ENCODE measurements at places on chromosomes 7 and 10.

DNA sequence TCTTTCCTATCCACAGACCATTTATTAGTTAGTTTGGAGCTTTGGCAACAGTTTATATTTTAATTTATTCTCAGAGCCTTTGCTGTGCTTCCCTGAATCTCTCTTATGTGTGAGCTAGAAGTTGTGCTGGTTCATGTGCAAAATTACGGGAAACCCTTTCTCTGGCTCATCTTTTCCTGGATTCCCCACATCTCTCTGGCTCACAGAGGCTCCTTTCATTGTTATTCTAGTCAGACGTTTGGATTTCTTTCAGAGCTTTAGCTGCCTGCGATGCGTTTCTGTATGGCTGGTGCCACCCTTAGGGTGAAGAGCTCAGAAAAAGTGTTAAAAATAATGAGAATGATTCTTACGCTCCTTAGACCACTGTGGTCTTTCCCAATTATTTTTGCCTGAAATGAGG lies 53.3 kb downstream of the TPST1 start:
- DNase-seq = no peak

DNA sequence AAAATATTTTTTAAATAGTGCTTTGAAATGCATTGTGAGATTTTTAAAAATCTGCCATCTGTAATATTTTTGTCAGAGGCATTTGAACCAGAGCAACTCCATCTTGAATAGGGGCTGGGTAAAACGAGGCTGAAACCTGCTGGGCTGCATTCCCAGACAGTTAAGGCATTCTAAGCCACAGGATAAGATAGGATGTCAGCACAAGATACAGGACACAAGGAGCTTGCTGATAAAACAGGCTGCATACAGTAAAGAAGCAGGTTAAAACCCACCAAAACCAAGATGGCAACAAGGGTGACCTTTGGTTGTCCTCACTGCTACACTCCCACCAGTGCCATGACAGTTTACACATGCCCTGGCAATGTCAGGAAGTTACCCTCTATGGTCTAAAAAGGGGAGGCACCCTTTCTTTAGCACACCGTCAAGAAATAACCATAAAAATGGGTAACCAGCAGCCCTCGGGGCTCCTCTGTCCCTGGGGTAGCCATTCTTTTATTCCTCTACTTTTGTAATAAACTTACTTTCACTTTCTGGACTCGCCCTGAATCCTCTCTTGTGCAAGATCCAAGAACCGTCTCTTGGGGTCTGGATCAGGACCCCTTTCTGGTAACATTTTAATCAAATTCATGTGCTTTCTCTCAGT lies 273.7 kb downstream of the SEMA3D start:
- no peak for DNase-seq

GRCh38 chr7:128402356-128402755 lies 7.4 kb downstream of the IMPDH1 start:
- no peak for DNase-seq

DNA sequence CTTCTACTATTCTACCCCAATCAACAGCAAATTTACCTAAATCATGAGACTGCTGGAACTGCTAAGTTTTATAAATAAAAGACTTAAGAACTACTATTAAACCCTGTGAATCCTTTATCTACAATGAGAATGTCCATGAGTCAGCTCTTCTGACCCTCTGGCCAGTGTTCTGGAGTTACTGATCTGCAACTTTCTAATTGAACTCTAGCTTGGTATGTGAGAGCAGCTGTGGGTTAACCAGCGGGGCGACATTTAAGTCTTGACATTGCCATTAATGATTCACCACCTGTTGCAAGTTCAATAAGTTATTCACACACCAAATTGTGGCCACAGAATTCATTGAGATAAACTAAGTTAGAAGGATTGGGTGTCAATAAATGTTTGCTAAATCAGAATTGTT lies 359.8 kb downstream of the PCDH15 start:
- DNase-seq = no peak

DNA sequence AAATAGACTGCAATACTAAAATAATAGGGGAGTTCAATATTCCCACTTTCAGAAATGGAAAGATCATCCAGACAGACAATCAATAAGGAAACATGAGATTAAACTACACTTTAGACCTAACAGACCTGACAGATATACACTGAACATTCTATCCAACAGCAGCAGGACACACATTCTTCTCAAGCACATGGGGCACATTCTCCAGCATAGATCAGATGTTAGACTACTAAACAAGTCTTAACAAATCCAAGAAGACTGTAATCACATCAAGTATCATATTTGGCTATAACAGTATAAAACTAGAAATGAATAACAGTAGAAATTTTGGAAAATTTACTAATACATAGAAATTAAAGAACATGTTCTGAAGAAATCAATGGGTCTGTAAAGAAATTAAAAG lies 458.9 kb upstream of the ANKRD30A start:
- no peak for DNase-seq

DNA sequence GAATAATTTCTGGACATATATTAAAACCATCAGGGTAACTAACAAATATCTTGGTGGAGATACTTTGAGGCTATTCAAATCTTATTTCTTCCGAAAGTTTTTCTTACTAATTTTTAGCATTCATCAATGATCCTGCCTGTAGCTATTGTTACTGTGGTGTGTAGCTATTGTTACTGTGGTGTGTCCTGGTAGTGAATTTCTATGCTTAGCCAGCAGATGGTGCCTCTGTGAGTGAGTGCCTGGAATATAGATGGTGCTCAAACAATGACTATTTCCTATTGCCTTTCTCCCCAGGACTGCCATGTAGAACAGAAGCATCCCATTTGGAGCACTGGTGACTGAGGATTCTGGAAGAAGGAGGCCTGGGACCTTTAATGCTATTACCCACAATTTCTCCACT lies 245.7 kb downstream of the CCSER2 start:
- DNase-seq = no peak

DNA sequence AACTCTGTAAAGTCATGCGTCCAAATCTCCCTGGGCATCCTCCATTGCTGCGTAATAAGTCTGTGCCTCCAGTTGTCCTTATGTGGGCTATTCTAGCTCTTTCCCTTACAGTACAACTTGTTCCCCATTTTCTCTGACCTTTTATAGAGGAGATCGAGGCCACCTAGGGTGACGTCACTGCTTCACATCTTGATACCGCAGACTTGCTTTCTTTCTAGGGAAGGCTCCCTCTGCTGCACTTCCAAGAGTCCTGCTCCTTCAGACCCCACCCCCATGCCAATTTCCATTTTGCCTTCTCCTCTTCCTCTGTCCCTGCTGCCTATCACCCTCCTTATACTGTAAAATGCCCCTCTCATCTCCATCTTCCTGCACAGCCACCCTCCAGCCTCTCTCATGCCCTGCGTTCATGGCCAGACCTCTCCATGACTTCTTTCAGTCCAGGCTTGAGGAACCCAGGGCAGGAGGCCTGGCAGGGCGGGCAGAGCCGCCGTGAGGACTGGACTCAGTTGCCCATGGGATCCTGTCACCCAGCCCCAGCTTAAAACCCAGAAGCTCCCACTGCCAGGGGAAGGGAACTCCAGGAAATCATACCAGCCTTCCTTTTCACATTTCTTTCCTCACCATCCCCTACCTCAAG lies 57.5 kb downstream of the CAMK1D start:
- no peak for DNase-seq

- DNase-seq = no peak
These were observed 470.1 kb upstream of the NRP1 start for GRCh38 chr10:33804584-33804983.

- DNase-seq = no peak
These were observed 2.0 kb downstream of the THSD7A start for GRCh38 chr7:11829954-11830353.

GRCh38 chr10:6498771-6499170 lies 81.3 kb downstream of the PRKCQ start:
- DNase-seq = no peak

DNA sequence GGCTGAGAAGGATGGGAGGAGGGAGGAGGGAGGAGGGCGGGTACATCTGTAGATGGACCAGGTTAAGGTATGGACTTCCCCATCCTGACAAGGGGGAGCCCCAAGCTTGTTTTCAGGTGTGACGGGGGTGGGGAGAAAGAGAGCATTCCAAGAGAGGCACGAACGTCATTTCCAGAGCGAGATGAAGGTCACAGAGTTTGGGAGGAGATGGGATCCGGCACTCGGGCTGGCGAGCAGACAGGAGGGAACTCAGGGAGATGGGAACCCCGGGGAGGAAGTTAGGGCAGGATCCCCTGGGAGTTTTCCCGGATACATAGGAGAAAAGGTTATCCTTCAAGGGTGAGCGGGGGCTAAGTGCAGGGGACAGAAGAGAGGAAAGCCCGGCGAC lies 118.8 kb downstream of the CUX1 start:
- DNase-seq = no peak

DNA sequence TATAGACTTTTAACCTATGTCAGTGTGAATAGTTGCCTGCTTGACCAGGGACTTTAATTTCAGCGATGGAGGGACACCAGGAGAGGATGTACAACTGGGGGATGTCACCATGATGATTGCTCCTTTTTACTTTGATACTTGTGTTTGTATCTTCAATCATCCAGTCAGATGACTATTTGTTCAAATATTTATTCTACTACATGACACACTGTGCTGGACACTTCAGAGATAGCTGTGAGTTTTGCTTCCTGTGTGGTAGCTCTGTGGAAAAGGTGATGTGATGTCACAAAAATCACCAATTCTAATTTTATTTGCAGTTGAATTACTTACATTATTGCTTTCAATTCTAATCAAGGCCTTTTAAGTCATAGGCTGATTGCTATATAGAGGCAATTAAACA lies 62.7 kb upstream of the CREB5 start:
- DNase-seq = no peak

DNA sequence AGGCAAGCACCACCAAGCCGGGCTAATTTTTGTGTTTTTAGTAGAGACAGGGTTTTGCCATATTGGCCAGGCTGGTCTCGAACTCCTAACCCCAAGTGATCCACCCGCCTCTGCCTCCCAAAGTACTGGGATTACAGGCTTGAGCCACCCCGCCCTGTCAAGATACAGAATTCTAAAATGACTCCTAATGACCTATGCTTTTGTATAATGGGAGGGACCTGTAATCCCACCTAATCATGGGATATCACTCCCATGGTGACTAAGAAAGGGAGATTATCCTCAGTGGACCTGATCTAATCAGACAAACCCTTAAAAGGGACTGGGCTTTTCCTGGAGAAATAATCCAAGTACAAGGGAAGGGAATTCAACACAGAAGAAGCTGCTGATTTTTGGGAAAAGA lies 28.8 kb downstream of the SAMD8 start:
- DNase-seq = no peak

DNA sequence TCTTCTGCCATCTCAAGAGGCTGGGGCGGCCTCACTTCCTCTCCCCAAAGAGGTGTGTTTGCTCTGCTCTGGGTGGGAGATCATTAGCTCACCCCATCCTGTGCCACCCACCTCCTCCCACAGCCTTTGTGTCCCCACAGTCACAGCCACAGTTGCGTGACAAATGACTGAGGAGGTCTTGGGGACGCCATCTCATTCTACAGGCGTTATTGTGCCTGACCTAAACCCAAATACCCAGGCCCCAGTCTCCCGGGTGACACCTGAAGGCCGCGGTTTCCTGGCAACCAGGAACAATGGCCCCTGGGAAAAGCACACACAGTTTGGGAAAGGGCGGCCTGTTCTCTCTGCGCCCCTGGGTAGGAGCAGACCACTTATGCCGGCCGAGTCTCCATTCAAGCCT lies 51.6 kb downstream of the SLIT1 start:
- DNase-seq = no peak

- DNase-seq = no peak
These were observed 86.6 kb upstream of the KCTD7 start for GRCh38 chr7:66542049-66542448.

- DNase-seq = no peak
These were observed 31.4 kb downstream of the ADRB1 start for GRCh38 chr10:114075093-114075492.

DNA sequence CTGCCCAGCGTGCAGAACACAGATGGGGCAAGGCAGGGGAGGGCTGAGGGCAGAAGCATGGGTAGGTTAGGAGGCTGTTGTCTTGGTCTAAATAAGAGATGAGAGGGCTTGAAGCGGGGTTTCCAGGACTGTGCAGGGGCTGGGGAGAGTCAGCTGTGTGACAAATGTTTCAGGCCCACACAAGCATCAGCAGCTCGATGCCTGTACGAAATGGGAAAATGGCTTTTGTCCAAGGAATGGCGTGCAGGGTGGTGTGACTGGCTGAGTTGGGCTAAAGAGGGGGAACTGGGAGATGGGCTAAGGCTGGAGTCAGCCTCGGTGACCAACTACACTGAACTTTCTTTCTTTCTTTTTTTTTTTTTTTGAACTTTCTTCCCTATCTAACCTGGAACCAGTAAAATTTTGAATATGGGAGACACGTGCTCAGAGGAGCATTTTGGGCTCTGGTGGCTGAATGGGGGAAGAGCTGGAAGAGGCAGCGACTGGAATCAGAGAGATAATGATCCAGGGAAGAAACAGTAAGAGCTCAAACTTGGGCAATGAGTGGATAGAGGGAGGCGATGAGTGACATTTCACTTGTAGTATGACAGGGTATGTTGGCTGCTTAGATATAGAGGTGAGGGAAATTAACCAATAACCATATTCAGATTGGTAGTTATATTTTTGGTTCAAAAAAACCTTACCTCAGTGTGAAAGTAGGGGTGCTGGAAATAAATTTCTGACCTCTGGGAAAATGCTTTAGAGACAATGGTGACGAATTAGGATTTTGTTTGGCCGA lies 10.2 kb upstream of the EPHA1 start:
- DNase-seq = no peak

GRCh38 chr10:102752934-102753664 lies 9.4 kb downstream of the WBP1L start:
- no peak for DNase-seq

GRCh38 chr10:132500781-132501415 lies 36.7 kb upstream of the INPP5A start:
- no peak for DNase-seq

DNA sequence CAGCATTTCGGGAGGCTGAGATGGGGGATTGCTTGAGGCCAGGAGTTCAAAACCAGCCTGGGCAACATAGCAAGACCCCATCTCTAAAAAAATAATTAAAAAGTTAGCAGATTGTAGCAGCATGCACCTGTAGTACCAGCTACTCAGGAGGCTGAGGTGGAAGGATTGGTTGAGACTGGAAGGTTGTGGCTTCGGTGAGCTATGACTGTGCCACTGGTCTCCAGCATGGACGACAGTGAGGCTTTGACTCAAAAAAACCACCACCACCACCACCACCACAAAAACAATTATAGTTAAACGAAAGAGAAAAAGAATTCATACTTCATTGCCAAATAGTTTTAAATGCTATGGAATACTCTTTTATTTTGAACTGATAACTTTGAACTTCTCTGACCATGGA lies 63.4 kb downstream of the VTI1A start:
- peak; percentile 4 for DNase-seq

GRCh38 chr7:68839014-68839413 lies 759.3 kb upstream of the AUTS2 start:
- no peak for DNase-seq
